ENCODE measurements at places on chromosomes 5 and 9. TPM values are rescaled to one million over a fixed set of nuclear protein-coding genes. Genes with fewer than 3 reads are reported as not detected.

The SUSD3 gene
- 6.2 TPM for total RNA-seq

The MSANTD3 gene
- 41.3 TPM for total RNA-seq

The CD72 gene
- total RNA-seq: 4.5 TPM

DNA sequence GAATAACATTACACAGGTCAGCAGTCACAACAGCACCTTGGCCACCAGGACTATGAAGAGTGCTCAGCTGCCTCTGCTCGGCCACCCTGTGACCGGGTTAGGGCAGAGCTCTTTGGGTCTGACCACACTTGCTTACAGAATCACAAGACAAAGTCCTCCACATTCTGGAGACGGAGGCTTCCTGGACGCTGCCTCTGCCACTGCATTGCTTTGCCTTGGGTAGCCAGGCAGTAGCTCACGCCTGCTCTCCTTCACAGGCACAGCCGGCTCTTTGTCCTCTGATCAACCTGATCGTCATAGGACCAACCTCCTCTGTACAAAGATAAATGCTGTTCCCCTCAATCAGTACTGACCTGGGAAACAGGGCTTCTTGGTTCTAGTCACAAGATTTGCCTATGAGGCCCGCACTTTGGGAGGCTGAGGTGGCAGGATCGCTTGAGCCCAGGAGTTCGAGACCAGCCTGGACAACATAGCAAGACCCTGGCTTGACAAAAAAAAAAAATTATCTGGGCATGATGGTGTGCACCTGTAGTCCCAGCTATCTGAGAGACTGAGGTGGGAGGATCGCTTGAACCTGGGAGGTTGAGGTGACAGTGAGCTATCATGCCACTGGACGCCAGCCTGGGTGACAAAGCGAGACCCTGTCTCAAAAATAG lies 128.4 kb upstream of the IER5L start:
- no peaks in the 10 kb centered on the region for H3K4me1 ChIP-seq
- H3K4me3 ChIP-seq: no peak overlapping the region
- H3K27me3 ChIP-seq: no peaks in the 10 kb centered on the region

GRCh38 chr5:74394916-74395880 lies 245.3 kb downstream of the ENC1 start:
- peaks cover 9% of the 10 kb centered on the region for H3K27me3 ChIP-seq
- H3K36me3 ChIP-seq: no peaks in the 10 kb centered on the region
- peak; percentile 82 for DNase-seq
- H3K27ac ChIP-seq: no peak overlapping the region
- peaks cover 6% of the 10 kb centered on the region for H3K4me1 ChIP-seq

DNA sequence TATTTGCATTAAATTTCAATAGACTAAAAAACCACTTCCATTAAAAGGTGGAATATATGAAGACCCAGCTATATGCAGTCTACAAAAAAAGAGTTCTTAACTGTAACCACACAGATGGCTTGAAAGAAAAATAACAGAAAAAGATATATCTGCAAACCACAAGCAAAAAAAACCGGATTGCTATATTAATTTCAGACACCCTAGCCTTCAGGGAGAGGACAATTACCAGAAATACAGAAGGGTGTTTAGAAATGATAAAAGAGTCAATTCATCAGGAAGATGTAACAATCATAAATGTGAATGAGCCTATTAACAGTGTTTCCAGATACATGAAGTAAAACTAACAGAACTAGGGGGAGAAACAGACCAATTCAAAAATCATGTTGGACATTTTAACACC lies 56.9 kb upstream of the SMIM23 start:
- H3K27ac ChIP-seq: no peak overlapping the region
- no peaks in the 10 kb centered on the region for H3K4me1 ChIP-seq
- DNase-seq: no peak
- no peak overlapping the region for H3K4me3 ChIP-seq
- no peaks in the 10 kb centered on the region for H3K36me3 ChIP-seq
- H3K27me3 ChIP-seq: no peaks in the 10 kb centered on the region

- H3K4me1 ChIP-seq: peaks cover 2% of the 10 kb centered on the region
- H3K27me3 ChIP-seq: no peaks in the 10 kb centered on the region
- H3K36me3 ChIP-seq: no peaks in the 10 kb centered on the region
- no peak overlapping the region for H3K4me3 ChIP-seq
- no peak overlapping the region for H3K27ac ChIP-seq
Observed at GRCh38 chr5:130978475-130978874, 186.6 kb downstream of the HINT1 start.

GRCh38 chr9:125106285-125106893 lies 36.9 kb downstream of the SCAI start:
- H3K4me3 ChIP-seq: no peak overlapping the region
- no peaks in the 10 kb centered on the region for H3K36me3 ChIP-seq
- no peak for DNase-seq
- H3K27ac ChIP-seq: no peak overlapping the region
- H3K27me3 ChIP-seq: no peaks in the 10 kb centered on the region

DNA sequence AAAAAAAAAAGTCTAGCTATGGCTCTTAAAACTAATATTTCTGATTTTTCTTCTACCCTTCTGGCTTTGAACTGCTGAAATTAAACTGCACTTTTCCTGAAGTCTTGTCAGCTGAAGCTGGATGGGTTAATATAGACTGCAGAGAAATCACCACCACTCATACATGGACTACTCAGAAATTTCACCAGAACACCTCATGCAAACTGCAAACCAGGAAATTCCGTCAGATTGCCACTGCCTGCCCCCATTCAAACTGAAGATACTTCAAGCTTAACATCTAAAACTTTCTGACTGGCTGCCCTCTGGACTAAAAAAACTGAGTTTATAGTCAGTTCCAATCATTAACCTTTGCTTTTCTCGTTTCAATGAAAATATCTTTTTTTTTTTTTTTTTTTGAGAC lies 11.6 kb upstream of the ANXA2R start:
- DNase-seq: no peak
- no peaks in the 10 kb centered on the region for H3K36me3 ChIP-seq
- peaks cover under 1% of the 10 kb centered on the region for H3K27me3 ChIP-seq
- H3K4me1 ChIP-seq: no peaks in the 10 kb centered on the region

GRCh38 chr9:130693101-130693425 lies 517 bp upstream of the EXOSC2 start:
- peak overlapping the region; percentile 100 for H3K4me3 ChIP-seq
- peaks cover 22% of the 10 kb centered on the region for H3K36me3 ChIP-seq
- H3K27me3 ChIP-seq: no peaks in the 10 kb centered on the region
- H3K4me1 ChIP-seq: peaks cover 8% of the 10 kb centered on the region
- H3K27ac ChIP-seq: no peak overlapping the region

DNA sequence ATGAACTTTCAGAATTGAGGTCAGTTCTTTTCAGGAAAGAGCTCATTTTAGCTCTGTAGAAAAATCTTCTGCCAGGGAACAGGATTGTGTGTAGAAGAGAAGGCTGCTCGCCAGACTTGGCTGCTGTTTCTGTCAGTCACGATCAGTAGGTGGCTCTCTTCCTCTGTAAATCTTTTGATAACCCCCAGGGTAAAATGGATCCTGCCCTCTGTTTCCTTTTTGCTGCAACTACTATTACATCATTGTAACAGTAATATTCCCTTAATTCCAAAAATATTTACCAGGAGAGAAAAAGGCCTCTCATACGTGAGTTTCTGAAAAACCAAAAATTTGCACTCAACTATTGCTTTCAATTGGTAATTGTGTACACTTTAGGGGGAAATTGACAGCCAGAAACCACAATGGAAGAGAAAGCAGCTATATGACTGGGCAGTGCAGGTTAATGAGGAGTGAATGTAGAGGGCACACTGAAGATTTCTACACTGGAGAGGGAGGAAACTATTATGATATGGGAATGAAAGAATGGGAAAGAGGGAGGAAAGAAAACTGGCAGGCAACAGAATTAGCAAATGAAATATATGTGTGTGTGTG lies 12.3 kb downstream of the IFNA21 start:
- H3K4me1 ChIP-seq: no peaks in the 10 kb centered on the region
- no peak overlapping the region for H3K4me3 ChIP-seq
- H3K27ac ChIP-seq: no peak overlapping the region
- no peaks in the 10 kb centered on the region for H3K27me3 ChIP-seq

DNA sequence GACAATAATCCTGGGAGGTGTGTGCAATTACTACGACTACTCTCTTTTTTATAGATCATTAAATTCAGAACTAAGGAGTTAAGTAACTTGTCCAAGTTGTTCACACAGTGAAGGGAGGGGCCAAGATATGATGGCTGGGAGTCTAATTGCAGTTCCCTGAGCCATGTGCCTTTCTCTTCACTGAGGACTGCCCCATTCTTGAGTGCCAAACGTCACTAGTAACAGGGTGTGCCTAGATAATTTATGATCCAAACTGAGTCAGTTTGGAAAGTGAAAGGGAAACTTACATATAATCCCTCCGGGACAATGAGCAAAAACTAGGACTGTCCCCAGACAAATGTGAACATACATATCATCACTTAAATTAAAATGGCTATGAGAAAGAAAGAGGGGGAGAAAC lies 20.2 kb downstream of the IL7R start:
- no peaks in the 10 kb centered on the region for H3K27me3 ChIP-seq
- H3K4me3 ChIP-seq: no peak overlapping the region
- no peak overlapping the region for H3K27ac ChIP-seq

DNA sequence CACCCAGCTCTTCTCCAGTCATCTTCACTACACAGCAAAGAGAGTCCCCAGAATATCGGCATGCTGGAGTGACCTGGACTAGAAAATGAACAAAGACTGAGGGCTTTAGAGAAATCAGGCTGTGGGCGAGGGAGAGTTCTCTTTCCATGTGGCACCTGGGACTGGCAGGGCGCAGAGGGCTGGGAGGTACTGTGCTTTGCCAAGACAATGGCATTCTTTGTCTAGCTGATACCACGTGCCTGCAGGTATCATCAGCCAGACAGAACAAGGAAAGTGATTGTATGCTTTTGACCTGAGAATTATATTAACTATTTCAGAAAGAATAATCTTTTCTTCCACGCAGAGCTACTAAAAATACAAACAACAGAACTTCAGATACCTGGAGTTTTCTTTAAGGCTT lies 30.5 kb downstream of the DDX31 start:
- 0 out of 2 replicates have a peak, but pooled peaks cover 6% of the 10 kb centered on the region for H3K36me3 ChIP-seq
- H3K4me1 ChIP-seq: no peaks in the 10 kb centered on the region
- no peak overlapping the region for H3K27ac ChIP-seq
- H3K27me3 ChIP-seq: no peaks in the 10 kb centered on the region
- DNase-seq: no peak
- H3K4me3 ChIP-seq: no peak overlapping the region

DNA sequence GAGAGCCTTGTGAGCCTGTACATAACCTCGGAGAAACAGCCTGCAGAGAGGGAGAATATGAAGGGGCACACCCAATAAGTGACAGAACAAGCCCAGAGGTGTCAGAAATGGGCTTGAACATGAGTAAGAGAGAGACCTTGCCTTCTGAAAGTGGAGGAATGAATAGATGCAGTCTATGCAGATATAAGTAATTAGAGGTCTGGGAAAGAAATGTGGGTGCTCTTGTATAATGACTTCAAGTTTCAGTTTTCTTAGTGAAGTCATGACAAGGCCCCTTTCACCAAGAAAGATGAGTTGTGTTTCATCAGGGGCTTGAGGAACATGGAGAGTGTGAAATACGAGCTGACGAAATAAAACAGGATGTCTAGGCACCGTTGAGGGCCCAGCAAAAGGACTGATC lies 15.1 kb downstream of the GRAMD2B start:
- no peak for DNase-seq
- no peaks in the 10 kb centered on the region for H3K27me3 ChIP-seq
- H3K27ac ChIP-seq: no peak overlapping the region
- no peaks in the 10 kb centered on the region for H3K4me1 ChIP-seq
- H3K4me3 ChIP-seq: no peak overlapping the region

The NKD2 gene
- total RNA-seq: 7.9 TPM

The SPINK6 gene
- total RNA-seq: not detected

GRCh38 chr9:122168356-122168755 lies 8.6 kb downstream of the MORN5 start:
- H3K36me3 ChIP-seq: no peaks in the 10 kb centered on the region
- H3K27me3 ChIP-seq: no peaks in the 10 kb centered on the region
- DNase-seq: no peak
- H3K4me1 ChIP-seq: no peaks in the 10 kb centered on the region
- H3K27ac ChIP-seq: no peak overlapping the region

The SVEP1 gene
- 0.36 TPM for total RNA-seq

DNA sequence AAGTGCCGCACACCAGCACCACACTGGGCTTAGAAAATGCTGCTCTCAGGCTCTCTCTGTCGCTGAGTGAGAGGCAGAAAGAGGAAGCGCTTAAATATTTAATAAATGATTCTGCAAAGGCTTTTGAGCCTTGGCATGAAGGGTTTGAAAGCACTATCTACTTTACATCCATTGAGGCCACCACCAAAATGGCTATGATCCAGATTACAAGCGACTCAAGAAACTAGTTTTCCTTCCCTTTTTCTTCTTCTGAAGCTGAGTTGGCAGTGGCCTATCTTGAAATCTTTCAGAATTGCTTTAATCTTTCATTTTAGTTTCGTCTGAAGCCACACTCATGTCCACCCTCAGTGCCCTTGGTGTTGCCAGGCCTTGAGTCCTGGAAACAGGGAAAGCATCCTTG lies 59.5 kb downstream of the EBF1 start:
- H3K4me1 ChIP-seq: no peaks in the 10 kb centered on the region
- H3K36me3 ChIP-seq: no peaks in the 10 kb centered on the region
- no peaks in the 10 kb centered on the region for H3K27me3 ChIP-seq

DNA sequence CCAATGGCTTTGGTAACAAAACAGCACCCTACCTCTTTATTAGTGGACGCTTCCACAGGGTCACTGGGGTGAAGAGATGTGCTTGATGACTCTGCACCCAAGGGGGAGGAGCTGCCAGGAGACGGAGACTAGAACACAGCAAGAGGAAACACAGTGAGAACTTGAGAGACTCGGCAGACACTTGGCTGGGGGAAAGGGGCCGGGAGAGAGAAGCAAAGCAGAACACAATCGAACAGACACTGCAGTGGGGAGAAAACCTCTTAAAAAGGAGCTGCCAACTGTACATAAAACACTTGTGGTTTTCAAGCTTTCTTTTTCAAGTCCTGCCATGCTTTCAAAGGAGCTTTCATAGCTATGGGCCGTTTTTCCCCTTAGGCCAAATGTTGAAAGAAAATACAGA lies 151.0 kb downstream of the ENTREP1 start:
- no peak overlapping the region for H3K4me3 ChIP-seq
- no peaks in the 10 kb centered on the region for H3K4me1 ChIP-seq
- H3K27ac ChIP-seq: no peak overlapping the region
- H3K27me3 ChIP-seq: no peaks in the 10 kb centered on the region

GRCh38 chr9:130041648-130042405 lies 1.2 kb downstream of the FNBP1 start:
- DNase-seq: peak; percentile 57
- peak overlapping the region; percentile 67 for H3K4me3 ChIP-seq
- H3K27me3 ChIP-seq: peaks cover 7% of the 10 kb centered on the region
- H3K36me3 ChIP-seq: no peaks in the 10 kb centered on the region
- H3K4me1 ChIP-seq: peaks cover 2% of the 10 kb centered on the region
- no peak overlapping the region for H3K27ac ChIP-seq

The LCN9 gene
- total RNA-seq: 3.7 TPM

The GAS1 gene
- total RNA-seq: 5.7 TPM
